ENCODE measurements at places on chromosomes 3 and 15. TPM values are rescaled to one million over a fixed set of nuclear protein-coding genes. Genes with fewer than 3 reads are reported as not detected.

DNA sequence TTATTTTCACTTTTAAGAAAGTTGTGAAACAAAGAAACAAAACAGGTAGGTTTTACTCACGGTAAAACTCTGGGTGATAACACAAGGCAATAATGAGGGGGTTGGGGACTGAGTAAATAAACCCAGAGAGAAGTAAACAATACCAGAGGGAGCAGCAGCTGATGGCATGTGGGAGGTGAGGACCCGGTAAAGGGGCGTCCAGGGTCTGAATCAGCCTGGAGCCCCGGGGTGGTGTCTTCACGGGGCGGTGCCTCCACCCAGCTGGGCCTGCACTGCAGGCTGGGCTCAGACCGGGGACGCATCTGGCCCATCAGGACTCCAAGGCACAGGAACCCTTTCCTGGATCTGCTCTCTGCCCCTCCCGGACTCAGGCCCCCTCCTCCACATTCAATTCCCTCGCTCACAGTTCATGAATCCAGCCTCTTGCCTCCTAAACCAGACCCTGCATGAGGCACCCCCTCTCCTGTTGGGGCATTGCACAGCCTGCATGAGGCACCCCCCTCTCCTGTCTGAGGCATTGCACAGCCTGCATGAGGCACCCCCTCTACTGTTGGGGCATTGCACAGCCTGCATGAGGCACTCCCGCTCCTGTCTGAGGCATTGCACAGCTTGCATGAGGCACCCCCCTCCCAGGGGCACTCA is 73.9 kb upstream of the MFGE8 start:
- no peak overlapping the region for H3K4me3 ChIP-seq
- H3K4me1 ChIP-seq: peaks cover 6% of the 10 kb centered on the region
- DNase-seq: no peak
- no peaks in the 10 kb centered on the region for H3K27me3 ChIP-seq
- no peak overlapping the region for H3K27ac ChIP-seq

GRCh38 chr3:21326704-21327475 is 424.1 kb downstream of the ZNF385D start:
- no peaks in the 10 kb centered on the region for H3K4me1 ChIP-seq
- DNase-seq: no peak
- H3K4me3 ChIP-seq: no peak overlapping the region
- no peaks in the 10 kb centered on the region for H3K27me3 ChIP-seq

GRCh38 chr3:46955157-46955556 is 21.4 kb downstream of the CCDC12 start:
- no peaks in the 10 kb centered on the region for H3K27me3 ChIP-seq
- H3K4me3 ChIP-seq: no peak overlapping the region
- no peaks in the 10 kb centered on the region for H3K36me3 ChIP-seq

- no peaks in the 10 kb centered on the region for H3K36me3 ChIP-seq
- no peaks in the 10 kb centered on the region for H3K4me1 ChIP-seq
- H3K4me3 ChIP-seq: no peak overlapping the region
- H3K27ac ChIP-seq: no peak overlapping the region
- DNase-seq: no peak
- H3K27me3 ChIP-seq: no peaks in the 10 kb centered on the region
These were observed 240.8 kb downstream of the NR1D2 start for GRCh38 chr3:24185738-24186384.

- peaks cover 31% of the 10 kb centered on the region for H3K36me3 ChIP-seq
- peaks cover 2% of the 10 kb centered on the region for H3K4me1 ChIP-seq
- H3K4me3 ChIP-seq: no peak overlapping the region
- no peaks in the 10 kb centered on the region for H3K27me3 ChIP-seq
- no peak for DNase-seq
These were observed 5.9 kb upstream of the EDEM1 start for GRCh38 chr3:5181469-5182141.

The SERINC4 gene
- not detected for total RNA-seq
